T-helper 22 cell (primary cell): ENCODE measurements at places on chromosomes 2 and 18.
A peak's percentile ranks its signal among the peaks of the same experiment; 100 is the strongest.

- peak; percentile 11 for DNase-seq
These were observed 236.4 kb downstream of the HDAC4 start for GRCh38 chr2:239164335-239164871.

GRCh38 chr2:18664421-18664820, 75.1 kb upstream of the NT5C1B start:
- no peak for DNase-seq

GRCh38 chr2:47631792-47632398, 151.1 kb upstream of the MSH6 start:
- DNase-seq: no peak

GRCh38 chr2:132404056-132404455, 12.5 kb upstream of the GPR39 start:
- DNase-seq: no peak

DNA sequence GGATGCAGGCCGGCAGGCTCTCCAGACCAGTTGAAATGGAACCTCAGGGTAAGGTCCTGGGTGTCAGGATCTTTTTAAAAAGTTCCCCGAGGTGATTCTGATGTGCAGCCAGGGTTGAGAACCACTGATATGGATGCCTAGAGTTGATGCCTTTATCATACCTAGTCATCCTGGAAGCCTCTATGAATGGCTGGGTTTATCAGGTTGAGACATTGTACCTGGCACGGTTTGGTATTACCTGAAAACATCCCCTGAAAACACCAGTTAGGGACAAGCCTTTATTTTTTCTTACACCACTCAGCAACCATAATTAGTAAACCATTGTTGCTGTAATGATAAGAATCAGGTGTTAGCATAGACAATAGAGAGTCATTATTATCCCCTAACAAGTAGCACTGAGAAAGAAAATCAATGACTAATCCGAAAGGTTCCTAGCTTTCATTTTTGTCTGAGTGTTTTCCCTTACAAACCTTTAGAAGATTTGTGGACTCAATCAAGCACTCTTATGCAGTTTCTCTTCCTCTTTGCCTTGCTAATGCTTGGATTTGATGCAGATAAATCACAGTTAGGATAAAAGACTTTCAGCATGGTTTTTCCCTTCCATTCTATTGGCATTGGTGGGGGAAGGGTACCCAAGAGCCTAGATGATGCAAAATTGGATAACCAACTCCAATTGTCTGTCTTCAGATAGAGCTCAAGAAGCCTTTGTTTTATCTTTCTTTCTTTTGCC, 116.5 kb upstream of the LYPD6 start:
- no peak for DNase-seq

DNA sequence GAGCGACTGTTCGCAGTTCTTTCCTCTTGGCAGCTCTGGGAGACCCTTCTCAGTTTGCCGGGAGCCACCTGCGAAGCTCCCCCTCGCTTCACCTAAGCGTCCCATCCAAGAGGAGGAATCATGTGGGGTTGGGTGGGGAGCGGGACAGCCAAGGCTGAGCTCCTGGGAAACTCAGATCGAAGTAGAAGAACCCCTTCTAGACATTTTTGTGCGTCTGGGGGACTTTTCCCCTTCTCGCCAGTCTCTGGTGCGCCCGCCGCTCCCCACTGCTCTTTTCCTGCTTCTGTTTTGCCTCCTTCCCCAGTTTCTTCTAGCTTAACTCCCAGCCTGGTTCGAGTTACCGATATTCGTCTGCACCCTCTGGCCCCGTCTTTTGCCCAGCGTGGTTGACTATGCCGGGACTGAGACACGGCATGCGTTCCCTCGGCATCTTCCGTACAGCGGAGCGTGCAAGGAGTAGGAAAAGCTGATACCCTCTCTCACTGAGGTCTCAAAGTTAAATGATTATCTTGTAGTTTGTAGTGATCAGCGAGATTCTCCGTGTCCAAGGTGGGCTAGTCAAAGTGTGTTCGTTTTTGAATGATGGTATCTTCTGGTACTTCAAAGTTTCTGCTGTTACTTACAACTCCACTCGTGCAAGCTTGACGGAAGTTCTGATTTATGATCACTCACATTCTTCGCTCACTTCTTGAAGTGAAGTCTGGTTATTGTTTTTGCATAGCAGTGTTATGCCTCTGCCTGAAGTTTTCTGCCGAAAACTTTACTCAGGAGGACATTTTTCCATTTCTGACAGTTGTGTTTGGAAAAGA, 664 bp downstream of the CAMKMT start:
- DNase-seq: peak; percentile 3

- peak; percentile 2 for DNase-seq
These were observed 73.0 kb upstream of the YWHAQ start for GRCh38 chr2:9703701-9704221.

DNA sequence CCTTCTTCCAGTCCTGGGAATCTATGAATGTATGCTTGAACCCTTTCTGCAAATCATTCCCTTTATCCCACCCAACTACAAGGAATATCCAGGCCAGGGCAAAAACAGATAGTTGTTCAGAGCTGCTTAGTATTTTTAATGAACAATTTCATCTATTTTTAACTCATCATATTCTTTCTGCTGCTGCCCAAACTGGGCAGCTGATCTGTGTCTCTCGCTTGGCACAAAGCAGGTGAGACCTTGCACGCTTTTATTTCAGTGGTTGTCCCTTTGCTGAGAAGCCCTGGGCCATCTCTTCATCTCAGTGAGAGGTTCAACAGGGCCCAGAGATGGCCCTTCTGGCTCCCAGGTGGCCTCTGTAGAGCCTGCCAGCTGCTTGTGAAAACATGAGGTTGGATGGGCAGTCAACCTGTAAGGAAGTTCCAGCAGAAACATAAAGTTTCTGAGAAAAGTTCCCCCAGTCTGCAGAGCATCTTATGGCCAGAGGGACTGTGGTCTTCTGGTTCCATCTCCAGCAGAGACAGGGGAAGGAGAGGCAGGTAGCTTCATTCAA, 57.5 kb downstream of the MYCN start:
- DNase-seq: no peak

DNA sequence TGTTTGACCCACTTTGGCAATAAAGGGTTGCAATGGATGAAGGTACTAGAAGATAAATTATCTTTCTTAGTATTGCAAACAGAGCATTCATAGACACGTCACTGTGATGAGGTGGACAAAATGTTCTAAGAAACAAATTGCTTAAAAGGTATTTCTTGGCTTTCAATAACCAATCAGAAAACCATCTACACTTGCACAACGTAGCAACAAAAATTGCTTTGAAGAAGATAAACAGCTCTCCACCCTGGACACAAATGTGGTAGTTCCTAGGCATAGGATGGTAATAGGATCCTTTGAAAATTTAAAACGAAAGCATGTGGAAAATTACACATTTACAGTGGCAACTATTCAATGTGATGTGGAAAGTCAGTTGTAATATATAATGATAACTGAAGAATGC, 439.9 kb upstream of the ETAA1 start:
- no peak for DNase-seq

DNA sequence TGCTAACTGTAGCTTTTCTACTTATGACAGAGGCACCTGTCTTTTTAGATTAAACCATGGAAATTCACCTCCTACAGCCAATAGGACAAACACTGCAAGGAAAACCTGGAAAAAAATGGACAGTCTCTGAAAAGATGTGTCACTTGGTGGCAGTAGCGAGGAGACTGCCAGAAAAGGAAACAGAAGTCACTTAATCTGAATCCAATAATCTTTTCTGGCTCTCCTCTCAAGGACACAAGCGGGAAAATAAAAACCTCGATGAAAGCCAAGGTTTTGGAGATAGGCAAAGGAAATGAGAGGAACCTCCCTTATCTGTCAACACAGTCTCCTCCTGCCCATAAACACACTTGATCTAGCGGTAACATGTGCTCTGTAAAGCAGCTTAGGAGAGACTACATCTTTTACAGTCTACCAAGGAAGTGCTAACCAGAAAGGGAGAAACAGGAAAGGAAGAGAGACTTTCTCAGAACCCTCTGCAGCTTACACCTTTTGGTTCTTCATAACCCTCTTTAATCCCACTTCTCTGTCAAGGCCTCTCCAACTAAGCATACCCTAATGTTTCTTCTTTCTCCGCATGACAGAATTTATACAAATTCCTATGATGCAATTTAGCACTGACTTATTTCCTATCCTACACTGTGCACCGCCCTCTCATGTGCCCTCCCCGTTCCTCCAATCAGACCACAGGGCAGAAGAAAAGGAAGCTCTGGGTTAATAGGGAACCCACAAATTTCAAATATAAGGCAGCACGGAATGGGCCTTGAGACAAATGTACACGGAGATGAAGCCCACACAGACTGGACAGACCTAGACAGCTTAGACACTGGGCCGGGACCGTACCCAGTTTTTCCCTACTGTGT, 52.8 kb downstream of the CLASP1 start:
- no peak for DNase-seq

- DNase-seq: no peak
These were observed 31.8 kb downstream of the ARHGAP15 start for GRCh38 chr2:143160732-143161707.

GRCh38 chr2:86020984-86021383, 84.7 kb downstream of the POLR1A start:
- no peak for DNase-seq

- DNase-seq: no peak
These were observed 16.4 kb downstream of the IGFBP2 start for GRCh38 chr2:216649574-216649973.
